ENCODE measurements at places on chromosomes 5 and 9.
A peak's percentile ranks its signal among the peaks of the same experiment; 100 is the strongest.

DNA sequence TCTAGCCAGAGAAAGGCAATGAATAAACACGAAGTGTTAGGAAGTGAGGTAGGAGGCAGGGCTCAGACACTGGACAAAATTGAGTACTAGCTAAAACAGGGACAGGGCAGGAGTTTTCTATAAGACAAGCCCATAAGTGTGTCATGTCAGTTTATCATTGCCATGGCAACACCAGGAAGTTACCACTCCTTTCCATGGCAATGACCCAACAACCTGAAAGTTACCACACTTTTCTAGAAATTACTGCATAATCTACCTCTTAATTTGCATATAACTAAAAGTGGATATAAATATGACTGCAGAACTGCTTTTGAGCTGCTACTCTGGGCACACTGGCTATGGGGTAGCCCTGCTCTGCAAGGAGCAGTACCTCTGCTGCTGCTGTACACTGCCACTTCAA lies 442.5 kb upstream of the COX7C start:
- no peak for DNase-seq

- no peak for DNase-seq
Measured at GRCh38 chr5:143215690-143216089, 187.8 kb downstream of the NR3C1 start.

GRCh38 chr5:149674686-149675085 lies 55.4 kb upstream of the PPARGC1B start:
- no peak for DNase-seq

GRCh38 chr5:95241635-95242034 lies 43.3 kb downstream of the MCTP1 start:
- DNase-seq = no peak

DNA sequence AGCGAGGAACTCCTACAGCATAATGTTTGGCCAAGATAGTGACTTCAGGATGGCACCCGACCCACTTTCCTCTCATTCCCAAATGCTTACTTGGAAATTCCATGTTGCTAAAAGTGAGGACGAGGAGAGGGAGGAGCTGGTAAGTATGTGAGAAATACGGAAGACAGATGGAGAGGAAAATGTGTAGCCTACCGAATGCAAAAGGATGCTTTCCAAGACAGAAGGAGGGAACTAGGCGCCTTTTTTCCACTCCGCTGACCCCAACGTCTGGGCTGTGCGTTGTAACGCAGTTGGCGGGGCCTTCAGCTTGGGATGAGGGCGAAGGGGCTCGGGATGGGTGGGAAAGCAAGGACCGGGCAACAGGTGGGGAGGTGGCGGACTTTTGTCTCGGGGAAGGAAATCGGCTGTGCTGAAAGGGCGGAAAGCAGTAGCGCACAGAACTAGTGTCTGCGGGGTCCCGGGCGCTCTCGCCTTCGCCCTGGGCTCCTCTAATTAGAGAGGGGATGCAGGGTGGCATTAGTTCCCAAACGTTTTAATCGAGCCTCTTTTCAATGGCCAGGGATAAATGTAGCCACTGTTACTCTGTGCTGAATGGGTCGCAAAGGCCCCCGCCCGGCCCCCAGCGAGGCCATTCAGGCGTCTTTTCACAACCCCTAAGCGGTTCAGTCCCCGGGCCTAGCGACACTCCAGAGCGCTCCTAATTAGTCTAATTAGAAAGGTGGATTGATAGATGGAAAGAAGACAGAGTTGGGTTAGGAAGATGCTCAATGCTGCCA lies 12.6 kb downstream of the FOXD1 start:
- DNase-seq = no peak

DNA sequence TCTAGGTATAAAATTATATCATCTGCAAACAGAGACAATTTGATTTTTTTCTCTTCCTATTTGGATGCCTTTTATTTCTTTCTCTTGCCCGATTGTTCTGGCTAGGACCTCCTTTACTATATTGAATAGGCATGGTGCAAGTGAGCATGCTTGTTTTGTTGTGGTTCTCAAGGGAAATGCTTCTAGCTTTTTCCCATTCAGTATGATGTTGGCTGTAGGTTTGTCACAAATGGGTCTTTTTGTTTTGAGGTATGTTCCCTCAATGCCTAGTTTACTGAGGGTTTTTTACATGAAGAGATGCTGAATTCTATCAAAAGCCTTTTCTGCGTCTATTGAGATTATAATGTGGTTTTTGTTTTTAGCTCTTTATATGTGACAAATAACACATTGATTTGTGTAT lies 198.2 kb upstream of the GHR start:
- no peak for DNase-seq

DNA sequence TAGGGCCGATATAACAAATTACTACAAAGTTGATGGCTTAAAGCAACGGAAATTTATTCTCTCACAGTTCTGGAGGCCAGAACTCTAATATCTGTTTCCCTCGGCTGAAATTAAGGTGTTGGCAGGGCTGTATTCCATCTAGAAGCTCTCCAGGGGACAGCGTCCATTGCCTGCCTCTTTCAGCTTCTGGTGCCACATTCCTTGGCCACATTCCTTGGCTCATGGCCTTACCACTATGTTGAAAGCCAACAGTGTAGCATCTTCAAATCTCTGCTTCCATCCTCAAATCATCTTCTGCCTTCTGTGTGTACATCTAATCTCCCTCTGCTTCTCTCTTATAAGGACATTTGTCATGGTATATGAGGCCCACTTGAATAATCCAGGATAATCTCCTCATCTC lies 17.2 kb downstream of the FGF10 start:
- no peak for DNase-seq

- no peak for DNase-seq
Measured at GRCh38 chr9:117204971-117205370, 209.9 kb downstream of the ASTN2 start.

DNA sequence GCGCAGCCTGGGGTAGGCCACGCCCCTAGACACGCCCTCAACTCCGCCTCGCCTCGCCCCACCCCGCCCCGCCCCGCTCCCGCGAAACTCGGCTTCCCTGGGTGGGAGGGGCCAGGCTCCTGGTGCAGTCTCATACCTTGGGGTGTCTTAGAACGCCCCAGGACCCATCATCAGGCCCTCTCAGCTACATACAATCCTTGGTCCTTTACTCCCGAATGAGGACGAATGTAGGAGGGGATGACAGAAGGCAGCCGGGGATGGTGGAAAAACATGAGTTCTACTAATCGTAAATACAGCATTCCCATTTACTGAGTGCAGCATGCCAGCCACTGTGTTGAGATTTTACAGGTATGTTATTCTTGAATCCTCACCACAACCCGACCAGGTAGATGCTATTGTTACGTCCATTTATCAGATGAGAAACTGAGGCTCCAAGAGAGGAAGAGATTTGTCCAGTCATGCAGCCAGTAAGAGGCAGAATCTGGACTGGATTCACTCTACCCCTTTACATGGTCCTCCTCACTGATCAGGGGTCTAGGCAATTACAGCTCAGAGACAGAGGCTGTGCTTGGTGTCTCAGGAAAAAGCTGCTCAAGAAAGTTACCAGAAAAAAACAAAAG lies 6.8 kb downstream of the SH2D3C start:
- DNase-seq = no peak

GRCh38 chr9:17065062-17065461 lies 69.8 kb upstream of the CNTLN start:
- no peak for DNase-seq

DNA sequence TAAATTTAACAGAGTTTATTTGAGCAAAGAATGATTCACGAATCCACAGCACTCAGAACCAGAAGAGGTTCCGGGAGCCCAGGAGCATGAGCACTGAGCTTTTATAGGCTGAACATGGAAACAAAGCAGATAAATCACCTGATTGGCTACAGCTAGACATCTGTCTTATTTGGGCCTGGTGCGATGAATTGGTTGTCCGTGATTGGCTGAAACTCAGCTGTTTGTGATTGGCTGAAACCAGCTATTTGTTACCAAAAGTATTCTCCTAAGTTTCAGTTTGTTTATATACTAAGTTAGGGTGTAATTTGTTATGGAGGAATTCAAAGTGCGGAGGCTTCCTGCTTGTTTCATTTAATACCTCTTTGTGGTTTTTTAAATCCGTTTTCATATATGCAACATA lies 15.8 kb upstream of the LCP2 start:
- DNase-seq = peak; percentile 3

DNA sequence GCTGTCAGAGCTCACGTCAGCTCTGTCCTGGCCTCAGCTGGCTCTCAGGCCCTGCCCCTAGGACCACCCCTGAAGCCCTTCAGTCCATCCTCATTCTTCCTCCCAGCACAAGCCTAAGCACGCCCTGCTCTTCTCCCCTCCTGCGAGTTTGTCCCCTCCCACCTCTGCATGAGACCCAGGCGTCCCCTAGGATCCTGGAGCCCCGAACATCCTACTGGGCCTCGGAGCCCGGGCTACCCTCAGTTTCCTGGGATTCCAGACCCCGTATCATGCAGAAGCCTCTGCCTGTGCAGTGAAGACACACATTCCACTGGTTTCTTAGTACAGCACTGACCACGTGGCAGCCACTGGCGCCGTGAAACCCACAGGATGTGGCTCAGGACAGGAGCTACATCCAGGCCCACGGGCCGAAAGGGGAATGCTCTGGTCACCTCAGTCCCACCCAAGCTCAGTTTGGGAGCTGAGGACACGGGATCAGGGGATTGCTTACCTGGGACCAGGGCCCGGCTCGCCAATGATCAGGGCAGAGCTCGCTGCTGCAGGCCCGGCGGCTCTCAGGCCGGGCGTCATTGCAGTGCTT lies 64.2 kb downstream of the ZNF354C start:
- no peak for DNase-seq

DNA sequence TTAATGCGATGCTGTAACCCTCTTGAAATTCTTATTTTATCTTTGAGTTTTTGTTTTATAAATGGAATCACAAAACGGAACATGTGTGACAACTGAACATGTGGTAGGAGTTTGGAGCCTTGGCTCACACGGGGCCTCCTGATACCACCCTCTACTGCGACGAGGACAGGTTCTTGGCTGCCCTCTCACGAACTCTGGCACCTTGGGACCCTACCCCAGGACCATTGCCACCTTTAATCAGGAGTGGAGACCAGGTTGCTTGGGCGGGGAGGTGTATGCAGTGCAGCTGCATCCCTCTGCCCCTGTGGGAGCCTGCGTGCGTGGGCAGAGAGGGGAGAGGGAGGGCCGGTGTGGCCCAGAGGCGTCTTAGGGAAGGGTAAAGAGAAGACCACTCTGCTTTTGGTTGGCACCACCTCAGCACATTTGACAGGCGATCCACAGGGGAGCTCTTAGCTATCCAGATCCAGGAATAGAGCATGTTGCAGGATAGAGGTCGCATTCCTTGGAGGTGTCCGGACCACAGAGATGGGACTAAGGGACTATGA lies 753.9 kb upstream of the PTPRD start:
- no peak for DNase-seq

DNA sequence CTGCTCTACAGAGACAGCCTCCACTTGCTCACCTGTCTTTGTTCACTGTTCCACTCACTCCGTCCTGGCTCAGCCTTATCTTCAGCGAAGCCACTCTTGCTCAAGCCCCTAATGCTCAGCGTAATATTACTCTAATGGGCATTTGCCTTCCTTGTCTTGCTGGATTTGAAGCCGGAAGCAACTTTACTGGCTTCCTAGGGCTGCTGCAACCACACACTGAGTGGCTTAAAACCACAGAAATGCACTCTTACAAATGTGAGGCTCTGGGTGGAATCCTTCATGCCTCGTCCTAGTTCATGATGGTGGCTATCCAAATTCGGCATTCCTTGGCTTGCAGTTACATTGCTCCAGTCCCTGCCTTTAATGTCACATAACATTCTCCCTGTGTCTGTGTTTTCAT lies 85.5 kb upstream of the MARCHF11 start:
- DNase-seq = peak; percentile 13

DNA sequence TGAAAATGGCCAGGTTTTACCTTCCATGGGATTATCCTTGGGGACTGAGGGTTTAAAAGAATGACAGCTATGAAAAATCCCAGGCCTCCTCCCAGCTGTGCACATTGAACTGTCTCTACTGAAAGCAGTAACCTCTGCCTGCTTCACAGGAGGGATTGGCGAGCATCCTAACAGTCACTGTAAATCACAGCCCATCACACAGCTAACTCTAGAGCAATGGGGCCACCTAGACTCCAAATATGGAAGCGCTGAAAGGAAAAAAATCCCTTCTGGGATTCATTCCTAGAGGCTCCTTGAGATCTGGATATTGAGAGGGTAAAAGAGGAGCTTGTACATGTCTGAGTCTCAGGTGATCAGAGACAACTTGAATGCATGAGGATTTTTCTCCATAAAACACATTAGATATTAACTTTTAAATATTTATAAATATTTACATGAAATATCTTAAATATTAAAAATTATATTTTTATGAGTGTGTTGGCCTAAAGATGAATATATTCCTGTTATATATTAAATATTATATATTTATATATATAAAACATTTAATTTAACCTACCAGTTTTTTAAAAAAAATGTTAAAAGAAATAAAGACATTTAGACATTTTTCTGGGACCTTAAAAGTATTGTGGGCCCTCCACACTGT lies 133.8 kb upstream of the SLC24A2 start:
- DNase-seq = peak; percentile 43

- peak; percentile 92 for DNase-seq
Measured at GRCh38 chr9:134807716-134808446, 72.7 kb upstream of the FCN2 start.

GRCh38 chr9:127767410-127767809 lies 11.1 kb downstream of the SH2D3C start:
- no peak for DNase-seq

DNA sequence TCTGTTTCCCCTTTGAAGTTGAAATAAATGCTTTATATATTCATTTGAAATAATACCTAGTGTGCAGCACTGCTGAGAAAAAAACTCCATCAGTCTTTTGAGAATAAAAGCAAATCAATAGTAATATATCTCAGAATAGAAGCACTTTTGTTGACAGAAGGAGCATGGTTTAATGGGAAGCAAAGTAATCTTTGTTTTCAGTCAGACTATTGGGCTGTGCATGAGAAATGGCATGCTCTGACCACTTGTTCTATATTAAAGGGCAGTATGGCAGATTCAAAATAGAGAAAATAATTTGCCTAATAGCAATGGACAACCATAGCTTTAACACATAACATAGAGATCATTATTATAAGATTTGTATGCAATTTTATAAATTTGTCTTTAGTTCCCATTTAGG lies 12.4 kb downstream of the CDH10 start:
- no peak for DNase-seq

- no peak for DNase-seq
Measured at GRCh38 chr5:150372639-150373038, 15.1 kb downstream of the TCOF1 start.

DNA sequence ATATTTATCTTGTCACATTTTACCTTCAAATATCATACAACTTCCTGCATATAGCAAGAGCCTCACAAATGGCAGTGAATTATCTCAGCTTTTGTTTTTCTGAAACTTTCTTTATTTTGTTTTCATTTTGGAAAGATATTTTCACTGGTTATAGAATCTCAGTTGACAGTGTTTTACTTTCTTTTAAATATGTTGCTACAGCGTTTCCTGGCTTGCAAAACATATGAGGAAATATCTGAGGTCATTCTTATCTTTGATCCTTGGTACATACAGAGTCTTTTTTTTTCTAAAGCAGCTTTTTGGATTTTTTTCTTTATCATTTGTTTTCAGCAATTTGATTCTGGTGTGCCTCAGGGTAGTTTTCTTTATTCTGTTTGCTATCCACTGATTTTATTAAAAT lies 77.6 kb upstream of the CEP78 start:
- no peak for DNase-seq

- DNase-seq = peak; percentile 69
Measured at GRCh38 chr5:169344629-169345028, 43.7 kb upstream of the SLIT3 start.

GRCh38 chr9:8782237-8782636 lies 982.7 kb upstream of the DMAC1 start:
- no peak for DNase-seq
